Left lung (tissue), 14 donors: ENCODE measurements at places on chromosomes 6 and 20. TPM values are rescaled to one million over a fixed set of nuclear protein-coding genes. Genes with fewer than 3 reads are reported as not detected.

GRCh38 chr20:21396599-21397340, 556 bp downstream of the NKX2-4 start:
- DNase-seq, result no peak

DNA sequence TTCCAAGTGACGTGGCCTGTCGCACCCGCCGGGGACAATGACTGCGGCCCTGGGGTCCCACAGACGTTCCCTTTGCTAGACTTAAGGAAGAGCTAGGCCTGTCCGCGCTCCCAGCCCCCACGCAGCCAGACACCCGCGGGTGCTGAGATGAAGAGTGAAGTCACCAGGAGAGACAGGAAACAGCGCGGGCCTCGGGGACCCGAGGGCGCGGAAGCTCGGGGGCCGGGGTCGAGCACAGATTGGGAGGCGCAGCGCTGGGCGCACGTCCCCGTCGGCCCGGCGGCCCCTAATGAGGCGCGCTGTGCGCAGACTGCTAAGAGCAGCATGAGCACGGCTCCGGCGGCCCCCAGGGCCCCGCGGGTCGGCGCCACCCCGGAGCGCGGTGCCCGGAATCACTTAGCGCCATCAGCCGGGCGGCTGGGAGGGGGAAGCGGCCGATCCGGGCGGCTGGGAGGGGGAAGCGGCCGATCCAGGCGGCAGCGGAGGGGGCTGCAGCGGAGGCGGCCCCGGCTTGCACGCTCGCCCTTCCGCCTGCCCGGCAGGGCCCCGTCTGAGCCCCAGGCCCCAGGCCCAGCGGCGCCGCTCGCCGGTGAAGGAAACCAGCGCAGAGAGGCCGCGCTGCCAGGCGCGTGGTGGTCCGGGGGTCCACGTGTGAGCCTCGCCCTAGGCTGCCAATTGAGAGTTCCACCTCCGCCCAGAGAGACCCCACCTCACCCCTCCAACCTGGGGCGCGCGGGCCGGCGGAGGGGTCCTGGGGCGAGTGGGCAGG, 8.3 kb upstream of the AVP start:
- peak; percentile 54 for DNase-seq

The KHDC1L gene
- polyA plus RNA-seq, result 0.95 TPM

The INSM1 gene
- polyA plus RNA-seq, result 0.41 TPM

GRCh38 chr6:165638530-165638929, 24.5 kb downstream of the PDE10A start:
- DNase-seq, result no peak

GRCh38 chr6:41675176-41675775, 37.0 kb downstream of the MDFI start:
- peak; percentile 18 for DNase-seq

- no peak for DNase-seq
These were observed 25.0 kb downstream of the SIRPA start for GRCh38 chr20:1920252-1920651.

GRCh38 chr6:62283365-62283764, 2.7 kb downstream of the KHDRBS2 start:
- no peak for DNase-seq

The CALHM4 gene
- polyA plus RNA-seq, result not detected

The WFDC13 gene
- not detected for polyA plus RNA-seq

The TRIM10 gene
- polyA plus RNA-seq, result 0.24 TPM

GRCh38 chr6:155224618-155225017, 39.2 kb upstream of the CLDN20 start:
- no peak for DNase-seq

DNA sequence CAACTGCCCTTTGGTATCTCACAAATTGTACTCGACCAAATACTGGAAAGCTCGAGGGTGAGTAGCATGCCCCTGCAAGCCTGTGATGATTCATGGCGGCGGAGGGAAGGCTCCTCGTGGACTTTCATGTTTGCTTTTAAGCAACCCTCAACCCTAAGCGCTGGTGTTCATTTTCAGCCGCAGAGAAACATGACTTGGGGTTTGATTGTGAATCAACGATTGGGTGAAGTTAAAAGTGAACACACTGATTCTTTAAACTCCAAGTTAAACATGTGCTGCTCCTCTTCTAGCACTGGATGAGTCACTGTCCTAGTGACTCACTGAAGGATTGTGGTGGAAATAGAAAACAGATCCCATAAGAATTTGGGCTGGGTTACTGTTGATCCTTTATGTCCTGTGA, 8.3 kb downstream of the CD109 start:
- DNase-seq, result no peak

GRCh38 chr20:41304002-41304401, 13.5 kb downstream of the ZHX3 start:
- no peak for DNase-seq

DNA sequence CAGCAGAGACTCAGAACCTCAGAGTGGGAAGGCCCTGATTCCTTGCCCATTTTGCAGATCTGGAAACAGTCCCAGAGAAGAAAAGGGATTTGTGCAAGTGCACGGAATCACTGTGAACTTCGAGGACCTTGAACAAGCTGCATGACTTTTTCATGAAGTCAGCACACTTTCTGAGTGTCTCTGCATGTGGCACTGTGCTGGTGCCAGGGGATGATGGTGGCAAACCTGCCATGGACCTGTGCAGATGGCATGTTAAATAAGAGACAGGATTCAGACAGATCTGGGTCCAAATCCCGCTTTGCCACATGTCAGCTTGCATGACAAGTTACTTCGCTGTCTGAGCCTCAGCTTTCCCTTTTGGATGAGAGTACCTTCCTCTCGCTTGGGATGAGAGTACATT, 26.8 kb downstream of the ZNF831 start:
- DNase-seq, result no peak

The PKHD1 gene
- 5.0 TPM for polyA plus RNA-seq

GRCh38 chr6:116404696-116405095, 33.9 kb downstream of the DSE start:
- peak; percentile 46 for DNase-seq

The OTOR gene
- not detected for polyA plus RNA-seq

GRCh38 chr20:18016772-18017171, 40.9 kb downstream of the OVOL2 start:
- no peak for DNase-seq

GRCh38 chr20:22616551-22616950, 32.2 kb upstream of the FOXA2 start:
- no peak for DNase-seq

GRCh38 chr6:153525998-153526397, 394.9 kb upstream of the RGS17 start:
- DNase-seq, result peak; percentile 1

The EYS gene
- polyA plus RNA-seq, result 0.85 TPM

- DNase-seq, result peak; percentile 27
These were observed 645.6 kb downstream of the RNF144B start for GRCh38 chr6:19032591-19033295.

- DNase-seq, result no peak
These were observed 128.2 kb downstream of the JARID2 start for GRCh38 chr6:15374119-15374518.

- no peak for DNase-seq
These were observed 12.0 kb downstream of the TMEM63B start for GRCh38 chr6:44139351-44139743.

DNA sequence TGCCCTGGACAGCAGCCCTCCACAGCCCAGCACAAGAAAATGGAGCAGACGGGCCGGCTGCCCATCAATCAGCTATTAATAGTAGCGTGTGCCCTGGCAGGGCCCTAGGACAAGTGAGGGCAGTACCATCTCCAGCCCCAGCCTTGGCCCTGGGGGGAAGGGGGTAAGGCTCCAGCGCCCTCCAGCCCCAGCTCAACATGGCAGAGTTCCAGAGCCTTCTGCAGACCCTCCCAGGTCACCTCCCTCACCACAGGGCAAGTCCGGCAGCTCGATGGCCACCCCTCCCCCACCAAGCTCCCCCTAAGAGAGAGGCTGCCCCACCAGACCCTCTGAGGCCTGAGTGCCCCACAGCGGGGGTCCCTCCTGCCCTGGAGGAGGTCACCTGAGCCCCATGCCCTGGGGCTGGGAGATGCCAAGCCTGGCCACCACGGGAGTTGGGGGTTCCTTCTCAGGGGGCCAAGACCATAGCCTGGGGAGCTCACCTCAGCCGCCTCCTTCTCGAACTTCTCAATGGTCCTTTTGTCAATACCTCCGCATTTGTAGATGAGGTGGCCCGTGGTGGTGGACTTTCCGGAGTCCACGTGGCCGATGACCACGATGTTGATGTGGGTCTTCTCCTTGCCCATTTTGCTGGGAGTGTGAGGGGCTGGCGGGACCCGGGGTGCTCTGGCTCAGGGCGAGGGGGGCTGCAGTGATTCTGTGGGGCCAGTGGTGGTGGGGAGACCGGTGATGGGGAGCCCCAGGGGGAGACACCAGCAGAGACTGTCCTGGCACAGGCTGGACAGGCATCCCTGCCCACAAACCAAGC, 1.5 kb downstream of the EEF1A2 start:
- DNase-seq, result no peak

- DNase-seq, result no peak
These were observed 67.0 kb upstream of the TMEM30A start for GRCh38 chr6:75351570-75351969.

DNA sequence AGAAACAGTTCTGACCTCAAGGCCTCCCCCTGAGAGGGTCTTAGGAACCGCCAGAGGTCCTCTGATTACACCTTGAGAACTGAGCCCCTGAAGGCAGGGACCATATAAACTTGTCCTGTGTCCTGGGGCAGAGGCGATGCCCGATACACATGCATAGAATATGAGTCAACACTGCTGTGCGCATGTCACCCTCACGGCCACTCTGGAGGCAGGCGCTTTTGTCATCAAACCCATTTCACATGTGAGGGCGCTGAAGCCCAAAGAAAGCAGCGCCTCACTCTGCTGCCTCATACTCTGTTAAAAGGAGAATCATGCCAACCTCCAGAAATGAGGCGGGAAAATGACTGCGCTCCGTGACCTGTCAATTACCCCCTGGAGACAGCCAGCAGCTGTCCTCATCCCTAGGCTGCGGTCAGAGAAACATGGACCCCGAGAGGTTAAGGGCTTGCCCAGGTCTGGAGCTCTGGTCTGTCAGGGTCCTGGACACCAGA, 158.3 kb downstream of the GRM4 start:
- no peak for DNase-seq

DNA sequence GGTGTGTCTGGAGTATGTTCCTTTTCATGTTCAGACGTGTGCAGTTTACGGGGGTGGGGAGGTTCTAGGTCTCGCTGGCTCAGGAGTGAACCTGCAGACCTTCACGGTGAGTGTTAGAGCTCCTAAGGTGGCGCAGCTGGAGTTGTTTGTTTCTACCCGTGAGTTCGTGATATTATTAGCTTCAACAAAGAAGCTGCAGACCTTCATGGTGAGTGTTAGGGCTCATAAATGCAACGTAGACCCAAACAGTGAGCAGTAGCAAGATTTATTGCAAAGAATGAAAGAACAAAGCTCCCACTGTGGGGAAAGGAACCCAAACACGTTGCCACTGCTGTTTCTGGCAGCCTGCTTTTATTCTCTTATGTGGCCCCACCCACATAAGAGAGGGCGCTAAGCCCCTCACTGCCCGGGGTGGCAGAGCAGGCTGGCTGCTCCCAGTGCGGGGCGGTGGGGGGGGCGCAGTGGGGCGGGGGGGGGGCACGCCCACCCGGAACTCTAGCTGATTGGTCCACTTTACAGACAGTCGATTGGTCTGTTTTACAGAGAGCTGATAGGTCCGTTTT, 41.3 kb upstream of the GMPR start:
- no peak for DNase-seq

GRCh38 chr20:1776681-1777475, 118.3 kb upstream of the SIRPA start:
- peak; percentile 85 for DNase-seq

The ARMC12 gene
- polyA plus RNA-seq, result 0.98 TPM

DNA sequence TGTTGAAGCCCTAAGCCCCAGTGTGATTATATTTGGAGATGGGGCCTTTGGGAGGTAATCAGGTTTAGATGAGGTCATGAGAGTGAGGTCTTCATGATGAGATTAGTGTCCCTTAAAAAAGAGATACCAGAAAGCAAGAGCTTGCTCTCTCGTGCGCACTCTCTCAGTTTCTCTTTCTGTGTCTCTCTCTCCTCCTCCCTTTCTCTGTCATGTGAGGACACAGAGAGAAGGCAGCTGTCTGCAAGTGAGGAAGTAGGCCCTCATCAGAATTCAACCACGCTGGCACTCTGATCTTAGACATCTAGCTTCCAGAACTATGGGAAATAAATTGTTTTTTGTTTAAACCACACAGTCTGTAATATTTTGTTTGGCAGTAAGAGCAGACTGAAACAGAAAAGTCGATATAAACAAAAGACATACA, 180.5 kb downstream of the IBTK start:
- DNase-seq, result no peak

The TAGAP gene
- polyA plus RNA-seq, result 1.3 TPM

The ACOT8 gene
- polyA plus RNA-seq, result 22.3 TPM

DNA sequence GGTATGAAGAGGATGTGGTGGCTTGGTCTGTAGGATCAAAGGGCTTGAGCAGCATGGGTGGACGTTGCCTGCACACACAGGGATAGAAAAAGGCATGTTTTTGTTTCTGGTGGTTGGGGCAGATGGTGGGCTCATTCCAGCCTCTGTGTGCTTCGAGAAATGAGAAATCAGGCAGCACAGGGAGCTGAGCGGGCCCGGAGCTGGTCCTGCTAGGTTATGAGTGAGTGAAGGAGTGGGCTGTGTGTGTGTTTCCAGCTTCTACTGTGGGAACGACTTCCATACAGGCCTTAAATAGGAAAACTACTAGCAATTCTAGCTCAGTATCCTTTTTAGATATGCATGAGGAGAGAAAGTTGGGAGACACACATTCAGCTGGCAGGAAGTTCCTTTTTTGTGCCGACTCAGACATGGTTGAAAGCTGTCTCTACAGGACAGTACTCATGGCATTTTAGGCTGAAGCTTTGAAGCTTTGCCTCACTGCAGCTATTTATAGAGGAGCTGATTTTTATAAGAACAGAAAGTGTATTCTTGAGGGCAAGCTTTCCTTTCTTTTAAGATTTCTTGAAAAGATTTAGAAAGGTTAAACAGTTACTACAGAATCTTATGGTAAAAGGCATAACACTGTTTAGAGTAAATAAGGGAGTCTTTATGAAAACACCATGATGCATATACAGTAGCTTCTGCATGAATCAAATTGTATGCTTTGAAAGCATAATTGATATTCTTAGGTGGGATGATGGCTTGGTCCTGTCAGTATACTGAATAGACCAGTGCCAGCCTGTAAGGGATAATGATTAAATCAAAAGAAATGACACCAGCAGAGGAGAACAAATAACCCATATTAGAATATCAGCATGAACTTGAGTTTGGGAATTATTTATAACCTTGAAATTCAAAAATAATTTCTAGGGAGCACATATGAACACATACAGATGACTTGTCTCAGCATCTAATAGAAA, 104.0 kb upstream of the MAN1A1 start:
- no peak for DNase-seq

DNA sequence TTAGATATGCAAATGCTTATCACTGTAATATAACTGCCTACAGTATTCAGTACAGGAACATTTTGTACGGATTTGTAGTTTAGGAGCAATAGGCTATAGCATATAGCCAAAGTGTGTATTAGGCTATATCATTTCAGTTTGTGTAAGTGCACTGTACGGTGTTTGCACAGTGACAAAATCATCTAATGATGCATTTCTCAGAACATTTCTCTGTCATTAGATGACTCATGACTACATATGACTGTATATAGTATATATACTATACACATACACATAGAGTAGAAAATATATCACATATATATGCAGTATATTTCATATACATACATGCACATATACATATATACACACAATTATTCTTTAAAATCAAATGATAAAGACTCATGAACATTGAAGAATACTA, 158.4 kb downstream of the PTCHD4 start:
- no peak for DNase-seq

The REM1 gene
- 7.7 TPM for polyA plus RNA-seq

The VNN1 gene
- polyA plus RNA-seq, result 0.44 TPM
